Posterior vena cava (tissue), 2 donors: ENCODE measurements at places on chromosomes 6 and 20. TPM values are rescaled to one million over a fixed set of nuclear protein-coding genes. Genes with fewer than 3 reads are reported as not detected.

DNA sequence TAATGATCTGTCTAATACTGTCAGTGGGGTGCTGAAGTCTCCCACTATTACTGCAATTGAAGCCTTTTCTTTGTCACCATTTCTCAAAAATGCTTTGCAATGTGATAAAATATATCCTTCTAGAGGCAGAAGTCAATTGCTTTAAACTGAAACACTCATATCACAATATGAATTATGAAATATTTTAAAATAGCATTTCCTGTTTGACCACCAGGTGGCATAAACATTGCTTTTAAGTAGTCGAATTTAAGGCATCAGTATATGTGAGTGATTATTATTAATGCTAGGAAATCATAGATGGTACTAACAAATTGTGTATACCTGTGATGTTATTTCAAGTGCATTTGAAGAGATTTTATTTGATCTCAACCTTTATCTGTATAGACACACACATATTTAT, 87.5 kb downstream of the MEI4 start:
- DNase-seq, result no peak

GRCh38 chr6:835476-836160, 142.7 kb upstream of the EXOC2 start:
- no peak for DNase-seq

Gene YTHDF1
- 25.2 TPM for total RNA-seq

DNA sequence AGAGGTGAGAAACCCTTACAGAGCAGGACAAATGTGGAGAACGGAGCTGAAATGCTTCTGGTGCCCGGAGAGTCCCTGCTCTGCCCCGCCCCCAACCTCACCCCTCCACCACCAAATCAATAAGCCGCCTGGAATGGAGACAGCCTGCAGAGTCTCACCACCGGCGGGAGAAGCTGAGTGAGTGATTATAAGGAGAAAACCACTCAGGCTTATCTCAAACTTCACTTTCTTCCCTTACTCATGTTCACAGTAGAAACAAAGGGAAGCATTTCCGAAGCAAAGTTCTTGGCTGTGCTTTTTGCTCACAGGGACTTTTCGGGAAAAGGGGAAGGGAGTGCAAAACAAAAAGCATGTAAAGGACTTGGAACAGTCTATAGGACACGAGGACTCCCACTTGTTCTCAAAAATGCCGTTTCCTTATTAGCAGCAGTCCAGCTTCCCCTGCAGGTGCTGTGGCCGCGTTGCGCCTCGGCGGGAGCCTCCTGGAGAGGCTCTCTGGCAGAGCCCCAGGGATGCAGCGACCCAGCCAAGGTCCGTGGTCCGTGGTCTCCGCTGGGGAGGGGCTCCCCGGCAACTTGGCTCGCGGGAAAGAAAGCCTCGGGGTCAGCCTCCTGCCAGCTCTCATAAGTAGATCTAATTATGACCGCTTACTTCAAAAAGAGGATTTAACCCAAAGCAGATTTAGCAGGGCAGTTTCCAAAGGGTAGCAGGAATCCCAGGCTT, 64.8 kb upstream of the TMEM30A start:
- DNase-seq, result no peak
